ENCODE measurements at places on chromosomes 1 and 21. TPM values are rescaled to one million over a fixed set of nuclear protein-coding genes. Genes with fewer than 3 reads are reported as not detected.

- no peak for DNase-seq
Measured at GRCh38 chr1:195946500-195946899, 661.7 kb downstream of the KCNT2 start.

- DNase-seq = no peak
Measured at GRCh38 chr1:187848321-187848720, 1019.6 kb downstream of the PLA2G4A start.

DNA sequence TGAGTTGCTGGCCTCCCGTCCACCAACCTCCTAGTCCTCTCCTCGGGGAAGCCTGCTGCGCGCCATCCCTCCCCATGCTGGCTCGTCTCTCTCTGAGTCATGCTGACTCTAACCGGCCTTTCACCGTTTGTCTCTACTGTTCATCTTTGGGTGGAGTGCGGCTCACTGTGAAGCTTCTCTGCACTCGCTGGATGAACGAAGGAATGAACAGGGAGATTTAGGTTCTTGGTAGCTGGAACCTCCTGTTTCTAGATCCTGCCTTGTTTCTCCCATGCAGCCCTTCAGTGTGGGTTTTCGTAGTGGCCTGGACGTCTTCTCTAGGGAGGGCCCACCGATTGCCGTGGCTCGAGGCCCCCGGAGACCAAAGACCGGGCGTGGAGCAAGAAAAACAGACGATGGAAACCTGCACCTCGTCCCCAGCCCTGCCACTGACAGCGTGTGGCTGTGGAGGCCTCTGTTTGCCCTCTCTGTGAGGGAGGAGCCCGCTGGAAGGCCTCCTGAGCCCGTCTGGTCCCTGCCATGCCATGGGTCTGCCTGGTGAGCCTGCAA is 227.6 kb upstream of the C1orf174 start:
- no peak for DNase-seq

DNA sequence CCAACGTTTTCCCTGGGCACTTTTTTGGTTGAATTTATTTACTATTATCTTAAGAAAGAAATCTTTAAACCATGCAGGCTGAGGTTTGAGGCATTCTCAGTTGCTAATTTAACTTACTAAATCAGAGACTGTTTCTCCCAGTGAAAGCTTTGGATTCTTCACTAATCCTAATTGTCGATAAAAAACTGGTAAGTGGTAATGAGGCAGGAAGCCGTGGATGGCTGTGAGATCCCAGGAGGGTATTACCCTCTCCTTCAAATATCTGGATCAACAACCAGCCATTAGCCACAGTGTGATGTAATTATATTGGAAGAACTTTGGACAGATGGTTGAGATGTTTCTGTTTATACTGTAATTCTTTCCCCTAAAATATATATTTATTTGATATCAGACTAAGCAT is 485.0 kb downstream of the DISC1 start:
- no peak for DNase-seq

- DNase-seq = no peak
Measured at GRCh38 chr1:49240709-49241221, 464.1 kb upstream of the BEND5 start.

- DNase-seq = no peak
Measured at GRCh38 chr1:211928290-211928801, 97.8 kb upstream of the LPGAT1 start.

GRCh38 chr1:1433804-1434130 is 1.7 kb upstream of the VWA1 start:
- peak; percentile 80 for DNase-seq

- DNase-seq = no peak
Measured at GRCh38 chr1:244778344-244778743, 57.1 kb upstream of the COX20 start.

- DNase-seq = no peak
Measured at GRCh38 chr1:185483664-185484450, 166.8 kb upstream of the IVNS1ABP start.

GRCh38 chr1:53409695-53410094 is 49.5 kb upstream of the DMRTB1 start:
- no peak for DNase-seq

RHCE gene
- total RNA-seq = 0.70 TPM

KLF17 gene
- total RNA-seq = not detected

PPIAL4G gene
- total RNA-seq = not detected

All from right cardiac atrium (tissue), 5 donors.